ENCODE measurements at places on chromosomes 2 and 18. TPM values are rescaled to one million over a fixed set of nuclear protein-coding genes. Genes with fewer than 3 reads are reported as not detected.

GRCh38 chr2:1758774-1759610 is 14.7 kb upstream of the PXDN start:
- no peak for DNase-seq

- DNase-seq: peak; percentile 57
These were observed 85.8 kb downstream of the DNMT3A start for GRCh38 chr2:25255745-25256487.

TMEM198 gene
- total RNA-seq: 2.7 TPM

GRCh38 chr2:134275058-134275862 is 21.4 kb downstream of the MGAT5 start:
- DNase-seq: no peak

POTEJ gene
- not detected for total RNA-seq

DNA sequence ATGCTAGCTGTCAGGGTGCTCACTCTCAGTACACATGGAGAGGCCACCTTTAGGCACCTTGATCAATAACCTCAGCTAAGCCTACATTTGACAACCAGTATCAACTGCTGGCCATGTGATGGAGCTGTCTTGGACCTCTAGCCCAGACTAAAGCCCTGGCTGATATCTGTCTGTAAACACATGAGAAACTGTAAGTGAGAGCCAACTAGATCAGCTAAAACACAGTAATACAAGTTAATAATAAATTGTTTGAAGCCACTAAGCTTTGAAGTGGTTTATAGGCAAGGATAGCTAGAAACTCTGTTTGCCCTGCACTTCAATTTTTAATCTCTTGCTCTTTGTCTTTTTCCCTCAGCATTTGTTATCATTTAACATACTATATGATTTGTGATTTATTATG is 407.1 kb downstream of the SPAG16 start:
- no peak for DNase-seq

GRCh38 chr2:60520917-60521539 is 32.4 kb downstream of the BCL11A start:
- DNase-seq: no peak

- DNase-seq: no peak
These were observed 125.3 kb downstream of the SH3RF3 start for GRCh38 chr2:109254174-109254904.

CHST10 gene
- total RNA-seq: 10.5 TPM

DNA sequence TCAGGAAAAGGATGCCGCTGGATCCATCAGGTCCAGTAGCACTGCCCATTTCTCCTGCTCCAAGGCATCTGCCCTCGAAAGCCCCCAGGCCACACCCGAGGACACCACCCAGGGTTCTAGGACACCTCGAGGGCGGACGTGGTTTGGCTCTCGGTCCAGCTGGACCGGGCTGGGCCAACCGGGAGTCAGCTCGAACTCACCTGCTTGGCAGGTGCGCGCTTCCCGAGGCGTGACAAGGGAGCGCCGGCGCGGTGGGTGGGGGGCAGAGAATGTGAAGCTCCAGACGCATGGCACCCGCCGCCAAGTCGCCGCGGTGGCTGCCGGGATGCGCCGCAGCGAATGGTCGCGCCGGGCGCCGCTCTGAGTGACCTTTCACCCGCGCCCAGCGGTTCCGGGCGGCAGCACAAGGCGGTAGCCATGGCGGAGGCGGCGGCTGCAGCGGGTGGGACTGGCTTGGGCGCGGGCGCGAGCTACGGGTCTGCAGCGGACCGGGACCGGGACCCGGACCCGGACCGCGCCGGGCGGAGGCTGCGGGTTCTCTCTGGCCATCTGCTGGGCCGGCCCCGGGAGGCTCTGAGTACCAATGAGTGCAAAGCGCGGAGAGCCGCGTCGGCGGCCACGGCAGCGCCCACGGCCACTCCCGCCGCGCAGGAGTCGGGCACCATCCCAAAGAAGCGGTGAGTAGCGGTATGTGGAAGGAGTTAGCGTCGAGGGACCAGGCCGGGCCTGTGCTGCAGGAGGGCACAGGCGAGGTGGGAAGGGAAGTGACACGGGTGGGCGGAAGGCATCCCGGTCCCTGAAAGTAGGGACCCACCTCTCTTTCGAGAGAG is at the start of gene AGPS:
Gene AGPS, plus strand, starts transcription at position 401 of the 830 bp plus-strand sequence. Its CDS starts 17 bp downstream, at position 418.
- DNase-seq: peak; percentile 95

DNA sequence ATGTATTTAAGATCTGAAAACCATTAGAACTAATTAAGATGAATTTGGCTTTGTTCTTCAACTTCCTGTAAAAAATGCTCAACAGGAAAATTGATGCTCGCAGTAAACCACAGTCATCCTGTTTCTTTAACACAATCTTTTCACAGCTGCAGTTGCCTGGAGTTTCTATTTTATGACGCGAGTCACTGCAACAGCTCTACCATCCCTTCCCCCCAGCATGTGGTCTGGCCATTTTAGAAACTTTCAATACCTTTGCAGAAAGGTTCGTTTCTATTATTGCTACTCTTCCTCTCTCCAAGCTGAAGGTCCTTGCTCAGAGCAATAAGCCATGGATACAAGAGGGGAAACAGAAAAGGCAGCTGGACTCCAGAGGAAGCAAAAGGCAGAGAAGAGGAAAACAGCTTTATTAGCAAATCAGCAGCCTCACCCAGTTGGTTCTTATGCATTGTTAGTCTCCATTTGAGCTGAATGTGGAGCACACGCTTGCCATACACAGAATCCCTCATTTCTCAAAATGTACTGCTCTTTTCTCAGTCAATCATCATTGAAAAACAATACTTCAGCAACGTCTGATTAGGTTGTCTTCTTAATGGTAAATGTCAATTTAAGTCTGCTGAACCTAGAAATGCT is 3.9 kb downstream of the WIPF1 start:
- DNase-seq: no peak

COL4A3 gene
- 5.5 TPM for total RNA-seq
